ENCODE measurements at places on chromosomes 6 and 20.
A peak's percentile ranks its signal among the peaks of the same experiment; 100 is the strongest.

DNA sequence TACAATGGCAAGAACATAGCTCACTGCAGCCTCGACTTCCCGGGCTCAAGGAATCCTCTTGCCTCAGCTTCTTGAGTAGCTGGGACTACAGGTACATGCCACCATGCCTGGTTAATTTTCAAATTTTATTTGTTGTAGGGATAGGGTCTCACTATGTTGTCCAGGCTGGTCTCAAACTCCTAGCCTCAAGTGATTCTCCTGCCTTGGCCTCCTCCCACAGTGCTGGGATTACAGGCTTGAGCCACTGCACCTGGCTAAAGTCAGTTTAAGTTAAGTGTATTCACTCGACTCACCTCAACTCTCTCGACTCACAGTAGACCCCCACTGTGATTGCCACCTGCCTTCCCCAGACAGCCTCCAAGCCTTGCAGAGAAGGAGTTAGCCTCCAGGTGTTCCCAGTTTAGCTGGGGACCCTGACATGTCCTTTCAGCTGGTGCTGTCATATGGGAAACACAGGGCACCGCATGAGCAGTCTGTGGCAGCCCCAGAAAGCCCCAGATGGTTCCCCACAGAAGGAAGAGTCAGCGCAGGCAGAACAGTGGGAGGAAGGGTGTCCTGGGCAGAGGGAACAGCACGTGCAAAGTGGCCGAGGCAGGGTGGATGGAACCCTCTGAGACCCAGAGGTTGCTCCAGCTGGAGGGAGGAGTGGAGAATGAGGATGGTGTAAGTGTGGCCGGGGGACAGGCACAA is 40.4 kb downstream of the CEBPB start:
- no peaks in the 10 kb centered on the region for H3K36me3 ChIP-seq
- no peaks in the 10 kb centered on the region for H3K27me3 ChIP-seq
- H3K4me3 ChIP-seq, result no peak overlapping the region
- no peak for DNase-seq
- no peak overlapping the region for H3K27ac ChIP-seq

- no peaks in the 10 kb centered on the region for H3K27me3 ChIP-seq
- H3K4me1 ChIP-seq, result no peaks in the 10 kb centered on the region
- H3K36me3 ChIP-seq, result no peaks in the 10 kb centered on the region
- DNase-seq, result no peak
Measured at GRCh38 chr6:67854098-67854497, 781.0 kb upstream of the ADGRB3 start.

DNA sequence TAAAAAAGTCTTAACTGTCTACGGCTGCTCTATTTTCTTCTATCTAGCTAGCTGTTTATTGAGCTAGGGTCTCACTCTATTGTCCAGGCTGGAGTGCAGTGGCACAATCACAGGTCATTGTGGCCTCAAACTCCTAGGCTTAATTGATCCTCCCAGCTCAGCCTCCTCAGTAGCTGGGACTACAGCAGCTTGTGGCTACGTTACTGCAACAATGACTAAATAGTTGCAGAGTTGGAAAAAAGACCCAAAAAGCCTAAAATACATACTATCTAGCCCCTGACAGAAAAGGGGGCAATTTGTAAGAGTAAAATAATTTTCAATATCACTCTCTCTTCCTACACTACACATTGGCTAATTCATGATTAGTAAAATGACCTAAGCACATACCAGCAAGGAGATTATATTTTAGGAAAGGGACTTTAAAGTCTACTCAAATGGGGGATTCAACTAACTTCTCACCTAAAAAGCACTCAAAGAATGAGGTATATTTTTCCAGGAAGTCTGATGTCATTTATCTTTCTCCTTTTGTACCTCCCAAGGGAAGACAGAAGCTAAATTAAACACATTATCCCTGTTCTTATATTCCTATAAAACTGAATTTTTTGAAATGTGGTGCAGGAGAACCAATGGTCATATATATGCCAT is 82.8 kb downstream of the ZMYND8 start:
- peak overlapping the region; percentile 92 for H3K27ac ChIP-seq
- H3K36me3 ChIP-seq, result peaks cover 50% of the 10 kb centered on the region
- DNase-seq, result no peak
- peak overlapping the region; percentile 2 for H3K4me3 ChIP-seq
- no peaks in the 10 kb centered on the region for H3K27me3 ChIP-seq
- H3K4me1 ChIP-seq, result peaks cover 47% of the 10 kb centered on the region

DNA sequence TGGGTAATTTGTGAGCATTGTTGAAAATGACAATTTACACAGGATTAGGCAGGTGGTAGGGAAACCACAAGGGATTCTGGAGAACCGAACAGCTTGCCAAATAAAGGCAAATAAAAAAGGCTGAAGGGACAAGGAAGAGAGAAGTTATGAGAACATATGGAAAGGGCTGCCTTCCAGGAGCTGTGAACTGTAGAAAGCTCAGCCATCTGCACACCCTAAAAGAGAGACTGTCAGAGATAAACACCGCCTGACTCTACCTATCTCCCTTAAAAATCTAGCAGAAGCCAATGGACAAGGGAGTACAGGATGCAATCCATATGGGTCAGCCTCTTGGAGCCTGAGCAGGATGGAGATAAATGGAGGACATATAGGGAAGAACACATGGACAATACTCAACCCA is 12.7 kb upstream of the SLC17A1 start:
- H3K27ac ChIP-seq, result no peak overlapping the region
- H3K36me3 ChIP-seq, result no peaks in the 10 kb centered on the region
- no peak overlapping the region for H3K4me3 ChIP-seq
- no peaks in the 10 kb centered on the region for H3K4me1 ChIP-seq
- DNase-seq, result no peak

DNA sequence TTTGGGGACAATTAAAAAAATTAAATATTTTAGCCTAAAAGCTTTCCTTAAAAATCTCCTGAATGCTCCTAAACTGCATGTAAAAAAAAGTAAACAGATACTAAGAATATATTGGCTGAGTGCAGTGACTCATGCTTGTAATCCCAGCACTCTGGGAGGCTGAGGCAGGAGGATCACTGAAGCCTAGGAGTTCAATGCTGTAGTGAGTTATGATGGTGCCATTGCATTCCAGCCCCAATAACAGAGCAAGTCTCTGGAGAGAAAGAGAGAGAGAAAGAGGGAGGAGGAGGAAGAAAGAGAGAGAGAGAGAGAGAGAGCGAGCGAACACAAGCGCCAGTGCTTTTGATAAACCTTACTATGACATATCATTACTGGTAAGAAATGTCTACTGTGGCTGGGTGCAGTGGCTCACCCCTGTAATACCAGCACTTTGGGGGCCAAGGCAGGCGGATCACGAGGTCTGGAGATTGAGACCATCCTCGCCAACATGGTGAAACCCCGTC is 58.8 kb downstream of the FKBP5 start:
- H3K27ac ChIP-seq, result peak overlapping the region; percentile 31
- peaks cover 37% of the 10 kb centered on the region for H3K36me3 ChIP-seq
- peaks cover 22% of the 10 kb centered on the region for H3K4me1 ChIP-seq
- DNase-seq, result no peak
- H3K4me3 ChIP-seq, result no peak overlapping the region
- H3K27me3 ChIP-seq, result no peaks in the 10 kb centered on the region
